IPS DF 19.7 (cell line): ENCODE measurements at places on chromosomes 6 and 20.

- DNase-seq = no peak
These were observed 39.9 kb upstream of the BEND6 start for GRCh38 chr6:56914798-56915658.

GRCh38 chr6:209432-210103 is 82.7 kb upstream of the DUSP22 start:
- DNase-seq = no peak

GRCh38 chr6:45597424-45597823 is 219.7 kb upstream of the SUPT3H start:
- no peak for DNase-seq

- no peak for DNase-seq
These were observed 95.5 kb downstream of the FOXC1 start for GRCh38 chr6:1705183-1705582.

DNA sequence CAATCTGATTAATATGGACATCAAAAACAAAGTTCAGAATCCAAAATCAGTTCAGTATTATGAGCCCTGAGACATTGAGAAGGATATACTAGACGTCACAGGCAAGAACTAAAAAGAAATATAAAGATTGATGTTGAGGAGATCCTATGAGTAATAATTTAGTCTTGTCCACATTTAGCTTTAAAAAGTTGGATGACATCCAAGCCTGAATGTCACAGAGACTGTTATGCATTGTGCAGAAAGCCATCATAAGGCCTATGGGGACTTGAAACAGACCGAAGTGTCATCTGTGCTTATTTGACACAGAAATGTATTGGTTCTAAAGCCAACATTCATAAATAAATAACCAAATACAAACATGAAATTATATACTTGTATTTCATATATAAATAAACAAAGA is 581.8 kb upstream of the MMS22L start:
- DNase-seq = no peak

DNA sequence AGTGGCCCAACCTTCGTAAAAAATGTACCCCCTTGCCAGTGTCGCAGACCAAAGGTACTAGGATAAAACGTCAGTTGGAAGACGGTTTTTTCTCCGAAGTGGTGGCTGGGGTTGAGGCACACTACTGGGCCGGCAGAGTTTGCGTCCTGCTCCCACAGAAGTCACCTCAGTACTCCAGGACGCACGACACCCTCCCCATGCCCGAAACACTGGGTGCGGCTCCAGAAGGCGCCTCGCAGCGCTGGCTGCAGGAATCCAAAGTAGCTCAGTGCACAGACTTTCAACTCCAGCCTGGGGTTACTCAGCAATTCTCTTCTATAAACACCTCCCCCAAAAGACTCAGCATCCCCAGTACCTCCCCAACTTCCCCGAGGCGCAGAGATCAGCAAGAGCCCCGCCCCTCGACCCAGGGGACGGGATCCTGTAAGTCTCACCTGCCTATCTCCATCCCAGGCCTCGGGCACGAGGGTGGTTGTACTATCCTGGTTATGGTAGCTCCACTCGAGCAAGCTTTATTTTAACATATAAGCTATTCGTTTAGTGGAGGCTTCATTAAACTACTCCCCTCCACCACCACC is 88.2 kb downstream of the ZFP64 start:
- DNase-seq = no peak

- no peak for DNase-seq
These were observed 35.8 kb downstream of the MAP3K4 start for GRCh38 chr6:161027385-161027784.

DNA sequence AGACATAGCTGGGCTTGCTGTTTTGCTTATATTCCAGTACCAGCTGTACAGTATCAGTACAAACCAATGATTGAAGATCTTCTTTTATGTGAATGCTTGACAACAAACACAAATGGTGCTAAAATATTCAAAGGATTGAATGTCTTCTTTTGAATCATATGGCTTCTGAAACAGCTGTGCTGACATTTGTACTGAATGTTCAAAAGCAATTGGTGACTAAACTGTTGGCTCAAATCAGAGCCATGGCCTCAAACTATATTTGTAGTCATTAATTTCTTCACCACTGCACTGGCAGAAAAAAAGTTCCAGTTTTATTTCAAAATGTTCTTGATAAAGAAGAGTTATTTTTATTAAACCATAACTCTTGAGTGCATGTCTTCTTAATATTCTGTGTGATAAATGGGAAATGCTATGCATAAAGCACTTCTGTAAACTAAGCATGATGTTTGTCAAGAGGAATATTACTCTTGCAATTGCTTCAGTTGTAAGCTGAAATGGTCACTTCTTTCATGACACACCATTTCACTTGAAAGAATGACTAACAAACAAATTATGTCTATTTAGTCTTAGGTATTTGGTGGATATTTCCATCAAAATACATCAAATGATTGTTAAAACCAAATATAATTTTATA is 45.9 kb upstream of the CENPW start:
- DNase-seq = no peak

- no peak for DNase-seq
These were observed 9.8 kb upstream of the BHLHE23 start for GRCh38 chr20:63016514-63017075.

DNA sequence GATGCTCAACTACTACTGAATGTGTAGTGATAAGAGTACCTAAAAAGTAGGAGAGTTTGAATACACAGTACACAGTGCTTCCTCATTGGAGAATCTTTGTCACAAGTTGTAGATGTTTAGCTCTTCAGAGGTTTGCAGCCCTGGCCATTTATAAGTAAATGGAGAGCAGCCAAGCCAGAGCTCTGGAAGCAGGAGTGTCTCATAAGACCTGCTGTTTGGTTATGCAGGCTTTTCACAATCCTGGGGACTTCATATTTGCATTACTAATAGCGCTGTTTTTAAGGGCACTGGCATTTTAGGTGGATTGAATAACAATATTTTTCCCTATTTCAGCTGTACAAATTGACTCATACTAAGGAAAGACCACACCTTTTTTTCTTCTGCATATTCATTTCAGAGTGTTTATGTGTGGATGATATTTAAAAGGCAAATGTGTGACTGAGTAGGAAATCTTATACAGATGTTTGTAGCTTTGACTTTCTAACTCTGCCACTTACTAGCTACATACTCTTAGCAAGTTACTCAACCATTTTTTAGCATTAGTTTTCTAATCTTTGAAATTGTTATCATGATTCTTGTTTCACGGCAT is 730.5 kb upstream of the MAP3K7 start:
- no peak for DNase-seq

GRCh38 chr6:111766201-111766857 is 106.9 kb downstream of the FYN start:
- DNase-seq = no peak
